Activated CD4-positive, alpha-beta T cell treated with anti-CD3 and anti-CD28 coated beads for 24 hours (primary cell): ENCODE measurements at places on chromosomes 7 and 10.

GRCh38 chr10:6721964-6722615 is 142.0 kb upstream of the PRKCQ start:
- no peak for DNase-seq

DNA sequence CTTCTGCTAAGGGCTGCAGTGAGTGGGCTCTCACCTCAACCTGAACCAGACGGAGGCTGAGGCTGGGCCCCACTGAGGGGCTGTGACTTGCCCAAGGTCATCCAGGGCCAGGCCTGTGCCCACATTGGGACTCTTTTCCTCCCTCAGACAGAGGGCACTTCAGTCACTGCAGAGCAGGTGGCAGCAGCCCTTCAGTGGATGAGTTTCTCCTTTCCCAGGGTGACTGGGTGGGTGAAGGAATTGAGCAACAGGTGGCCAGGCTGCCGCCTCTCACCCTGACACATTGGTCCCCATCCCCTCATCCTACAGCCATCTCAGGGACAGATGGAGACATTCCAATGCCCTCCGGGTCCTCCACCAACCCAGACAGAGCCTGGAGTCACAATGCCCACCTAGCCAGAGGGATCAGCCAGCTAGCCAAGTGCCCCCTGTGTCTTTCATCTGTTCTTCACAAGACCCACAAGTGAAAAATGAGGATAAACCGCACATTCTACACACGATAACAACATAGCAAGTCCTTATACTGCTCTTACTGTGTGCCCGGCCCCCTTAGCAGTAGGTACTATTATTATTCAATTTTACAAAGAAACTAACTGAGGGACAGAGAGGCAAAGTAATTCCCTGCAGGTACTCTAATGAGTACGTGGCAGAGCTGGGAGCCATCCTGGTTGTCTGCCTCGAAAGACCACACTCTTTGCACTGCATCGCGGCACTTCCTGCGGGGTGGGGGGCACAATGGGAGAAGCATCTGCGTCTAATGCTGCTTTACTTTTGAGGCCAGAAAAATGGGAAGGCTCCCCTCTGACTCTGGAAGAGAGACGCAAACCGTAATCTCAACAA is 1.7 kb upstream of the SLC18A3 start:
- no peak for DNase-seq

- no peak for DNase-seq
Measured at GRCh38 chr7:116899308-116899707, 36.9 kb downstream of the CAPZA2 start.

GRCh38 chr10:78907551-78908211 is 161.1 kb upstream of the ZMIZ1 start:
- DNase-seq: no peak

GRCh38 chr7:98621573-98622482 is 4.7 kb downstream of the NPTX2 start:
- DNase-seq: no peak

GRCh38 chr10:86182595-86182994 is 184.0 kb downstream of the GRID1 start:
- no peak for DNase-seq

GRCh38 chr7:37495574-37496184 is 47.0 kb upstream of the ELMO1 start:
- no peak for DNase-seq

GRCh38 chr10:17648243-17649035 is 4.5 kb downstream of the STAM start:
- DNase-seq: no peak

DNA sequence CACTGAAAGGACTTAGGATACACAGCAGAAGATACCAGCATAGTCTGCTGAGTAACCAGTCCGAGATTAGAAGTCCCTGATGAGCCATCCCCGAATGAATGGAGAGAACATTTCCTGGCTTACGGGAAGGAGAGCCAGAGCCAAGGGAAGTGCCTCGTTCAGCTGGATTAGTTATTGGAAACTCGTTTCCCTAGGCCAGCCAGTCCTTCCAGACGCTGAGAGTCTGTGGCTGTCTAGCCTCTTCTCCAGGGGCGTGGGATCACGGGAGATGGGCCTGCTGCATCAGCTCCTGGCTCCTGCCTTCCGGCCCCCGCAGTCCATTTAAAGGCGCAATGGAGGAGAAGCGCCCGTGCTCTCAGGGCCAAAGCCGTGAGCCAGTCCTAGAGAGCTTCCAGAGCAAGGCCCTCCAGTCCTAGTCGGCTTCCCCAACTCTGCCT is 712.8 kb downstream of the PARD3 start:
- no peak for DNase-seq

DNA sequence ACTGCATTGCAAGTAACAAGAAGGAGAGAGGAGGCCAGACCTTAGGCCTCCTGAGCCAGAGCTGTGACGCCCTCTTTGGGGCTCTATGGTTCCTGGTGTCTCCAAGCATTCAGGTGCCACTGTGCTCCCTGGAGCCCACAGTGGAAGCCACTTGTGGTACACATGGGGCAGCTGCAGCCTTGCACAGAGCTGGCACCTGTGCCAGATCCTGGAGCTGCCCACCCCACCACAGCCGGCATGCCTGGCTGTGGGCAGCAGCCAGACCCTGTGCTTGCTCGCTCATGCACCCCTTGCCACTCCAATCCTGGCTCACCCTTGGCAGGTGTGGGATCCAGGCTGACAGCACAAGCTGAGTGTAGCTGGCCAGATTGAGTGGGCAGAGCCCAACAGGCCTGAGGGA is 173.8 kb upstream of the SMIM30 start:
- no peak for DNase-seq

DNA sequence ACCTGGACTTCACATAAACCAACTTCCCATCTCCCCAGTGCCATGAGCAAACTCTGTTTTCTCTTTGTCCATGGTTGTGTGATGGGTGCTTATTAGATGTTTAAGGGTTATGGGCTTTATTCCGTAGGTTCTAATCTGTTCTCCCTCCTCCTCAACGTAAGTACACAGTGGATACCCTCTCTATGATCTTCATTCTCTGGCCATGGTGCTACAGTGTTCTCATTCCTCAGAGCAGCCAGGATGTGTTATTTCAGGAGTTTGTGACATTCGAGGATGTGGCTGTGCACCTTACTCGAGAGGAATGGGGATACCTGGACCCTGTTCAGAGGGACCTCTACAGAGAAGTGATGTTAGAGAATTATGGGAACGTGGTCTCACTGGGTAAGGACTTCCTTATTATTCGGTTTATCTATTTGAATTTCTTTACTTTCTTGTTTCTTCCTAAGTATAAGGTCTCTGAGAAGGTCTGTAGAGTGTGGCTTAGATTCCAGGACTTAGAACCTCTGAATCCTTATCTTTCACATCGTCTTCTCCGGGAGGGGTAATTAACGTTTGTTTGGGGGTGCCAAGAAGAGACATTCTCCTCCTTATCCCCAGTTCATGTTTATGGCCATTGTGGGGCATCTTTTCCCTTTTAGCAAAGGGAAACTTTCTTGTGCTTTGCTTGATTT is 3.8 kb downstream of the ZNF655 start:
- DNase-seq: no peak

DNA sequence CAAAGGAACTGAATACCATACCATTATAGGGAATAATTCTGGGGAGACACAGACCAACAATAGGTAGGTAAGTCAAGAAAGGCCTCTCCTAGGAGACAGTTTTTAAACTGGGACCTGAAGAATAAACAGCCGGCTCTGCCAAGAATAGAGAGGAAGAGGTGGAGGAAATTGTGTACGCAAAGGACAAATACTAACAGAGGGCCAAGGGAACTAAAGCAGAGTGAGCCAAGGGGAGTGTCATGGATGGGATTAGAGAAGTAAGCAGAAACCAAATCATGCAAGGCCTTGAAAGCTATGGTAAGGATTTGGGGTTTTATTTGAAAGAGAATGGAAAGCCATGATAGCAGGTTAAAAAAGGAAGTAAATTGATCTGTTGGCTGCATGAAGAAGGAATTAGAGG is 18.1 kb upstream of the ITGB8 start:
- no peak for DNase-seq

DNA sequence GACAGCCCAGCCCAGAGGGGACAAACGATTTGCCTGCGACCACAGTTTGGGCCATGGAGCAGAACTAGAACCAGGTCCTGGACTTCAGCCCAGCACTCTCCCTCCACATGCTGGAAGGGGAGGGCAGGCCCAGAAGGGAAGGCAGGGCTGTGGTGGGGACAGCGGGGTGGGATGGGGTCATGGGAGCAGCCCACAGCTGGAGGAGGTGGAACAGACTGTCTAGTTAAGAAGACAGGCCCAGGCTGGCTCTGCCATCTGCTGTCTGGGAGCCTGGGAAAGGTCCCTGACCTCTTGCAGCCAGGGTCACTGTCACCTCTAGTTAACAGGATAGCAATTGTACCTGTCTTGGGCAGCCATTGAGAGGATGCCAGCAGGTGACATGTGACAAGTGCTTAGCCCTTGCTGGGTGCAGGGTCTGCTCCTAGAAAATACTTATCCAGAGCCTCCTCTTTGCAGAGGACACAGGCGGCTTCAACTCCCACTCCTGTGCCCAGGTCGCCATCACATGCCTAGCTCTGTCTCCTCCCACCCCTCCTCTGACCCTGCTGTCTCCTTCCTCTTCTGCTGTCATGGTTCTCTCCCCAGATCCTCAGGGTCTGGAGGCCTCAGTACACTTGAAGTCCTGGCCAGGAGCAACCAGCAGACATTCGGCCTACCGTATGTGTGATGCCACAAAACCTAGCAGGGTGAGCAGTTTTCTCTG is 37.0 kb upstream of the CHST15 start:
- no peak for DNase-seq

DNA sequence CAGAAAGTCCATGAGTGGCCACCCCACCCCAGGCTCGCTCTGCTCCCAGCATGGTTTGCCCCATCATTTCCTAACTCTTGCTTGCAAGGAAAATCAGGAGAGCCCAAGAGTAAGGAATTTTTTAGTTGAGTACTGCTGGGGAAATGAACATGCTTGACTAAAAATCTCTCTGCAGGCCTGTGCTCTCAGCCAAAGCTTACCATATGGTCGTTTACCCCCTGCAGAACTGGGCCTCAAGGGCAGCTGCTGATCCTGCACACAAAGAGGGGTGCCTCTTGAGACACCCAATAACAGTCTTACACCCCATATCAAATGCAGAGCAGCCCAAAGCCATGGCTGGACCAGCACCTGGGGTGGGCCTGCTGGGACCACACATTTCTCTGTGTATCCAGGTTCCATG is 183.2 kb downstream of the CXCL12 start:
- DNase-seq: no peak

DNA sequence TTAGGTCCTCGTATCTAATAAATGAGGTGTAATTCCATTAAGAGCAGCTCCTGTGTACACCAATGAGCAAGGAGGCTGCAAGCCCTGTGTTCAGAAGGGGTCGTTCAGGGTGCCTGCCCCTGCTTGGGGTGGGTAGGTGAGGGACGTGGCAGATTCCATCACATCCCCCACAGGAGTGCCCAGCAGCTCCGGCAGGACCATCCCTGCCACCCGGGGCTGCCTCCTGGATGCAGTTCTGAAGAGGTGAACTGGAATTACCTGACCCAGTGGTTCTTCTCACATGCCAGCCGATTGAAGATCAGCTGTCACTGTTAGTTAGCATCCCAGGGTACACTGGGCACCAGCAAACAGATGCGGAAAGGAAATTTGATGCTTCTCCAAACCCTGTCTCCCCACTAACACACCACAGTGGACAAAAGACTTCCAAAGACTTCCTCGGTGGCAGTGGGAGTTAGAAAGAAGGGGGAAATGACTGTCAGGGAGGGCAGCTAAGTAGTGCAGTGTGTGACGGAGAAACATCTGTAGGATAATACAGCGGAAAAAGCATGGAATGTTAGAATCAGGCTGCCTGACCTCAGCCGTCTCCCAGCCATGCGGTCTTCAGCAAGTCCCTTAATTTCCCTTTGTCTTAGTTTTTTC is 313.6 kb upstream of the ZMIZ1 start:
- no peak for DNase-seq

DNA sequence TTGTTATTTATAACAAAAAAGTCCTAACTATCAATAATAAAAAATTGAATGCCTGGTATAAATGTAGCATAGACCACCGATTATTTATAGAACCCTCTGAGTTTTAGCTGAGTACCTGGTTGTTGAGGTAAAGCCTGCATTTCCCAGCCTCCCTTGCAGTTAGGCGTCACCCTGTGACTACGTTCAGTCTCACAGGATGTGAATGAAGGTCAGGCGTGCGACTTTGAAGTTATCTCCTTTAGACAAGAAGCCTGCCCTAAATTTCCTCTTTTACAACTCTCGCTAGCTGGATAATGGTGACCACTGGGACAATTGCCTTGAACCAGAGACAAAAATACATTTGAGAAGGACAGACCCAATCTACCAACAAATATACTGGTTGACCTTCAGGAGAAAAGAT is 67.5 kb upstream of the TES start:
- DNase-seq: no peak

- DNase-seq: no peak
Measured at GRCh38 chr7:37309493-37309892, 139.2 kb downstream of the ELMO1 start.

GRCh38 chr7:39855325-39855674 is 94.8 kb upstream of the CDK13 start:
- DNase-seq: no peak

DNA sequence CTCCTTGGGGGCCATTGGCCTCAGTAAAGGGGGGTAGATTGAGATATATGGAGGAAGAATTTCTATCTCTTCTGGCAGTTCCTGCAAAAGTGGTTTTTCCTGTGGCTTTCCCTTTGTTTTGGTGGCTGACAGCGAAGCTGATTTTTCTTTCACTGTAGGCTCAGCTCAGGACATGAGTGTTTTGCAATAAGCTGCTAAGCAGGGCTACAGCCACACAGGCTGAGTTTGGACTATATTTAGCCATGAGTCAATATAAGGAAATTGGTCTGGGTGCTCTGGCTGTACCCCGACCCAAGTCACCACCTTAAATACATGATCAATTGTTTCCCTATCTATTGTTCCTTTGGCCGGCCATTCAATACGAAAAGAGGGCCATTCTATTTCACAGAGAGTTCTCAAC is 212.7 kb upstream of the KCND2 start:
- no peak for DNase-seq

GRCh38 chr10:96626795-96627194 is 40.0 kb upstream of the TM9SF3 start:
- no peak for DNase-seq

- DNase-seq: no peak
Measured at GRCh38 chr10:1343176-1343575, 287.0 kb downstream of the WDR37 start.

GRCh38 chr10:132482090-132482800 is 55.3 kb upstream of the INPP5A start:
- no peak for DNase-seq

- DNase-seq: no peak
Measured at GRCh38 chr7:78018641-78019446, 220.3 kb downstream of the PHTF2 start.

DNA sequence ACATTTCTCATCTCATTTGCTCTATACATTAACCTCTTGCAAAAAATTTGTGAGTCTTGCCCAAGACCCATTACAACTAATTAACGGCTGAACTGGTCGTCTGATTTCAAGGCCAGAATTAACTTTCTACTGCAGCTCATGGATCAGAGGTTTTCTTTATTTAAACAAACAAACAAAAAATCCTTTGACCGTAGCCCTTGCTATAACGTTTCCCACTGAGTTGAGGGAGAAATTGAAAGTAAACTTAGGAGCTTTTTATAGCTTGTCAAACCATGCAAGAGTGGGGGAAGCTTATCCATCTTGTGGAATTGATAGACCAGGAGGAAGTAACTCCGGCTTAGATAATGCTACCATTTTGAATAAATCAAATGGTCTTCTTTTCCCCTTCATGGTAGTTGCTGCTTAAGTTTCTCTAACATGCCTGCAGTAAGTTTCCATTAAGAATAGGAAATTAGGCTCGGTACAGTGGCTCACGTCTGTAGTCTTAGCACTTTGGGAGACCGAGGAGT is 3.3 kb downstream of the SRGN start:
- DNase-seq: no peak

- no peak for DNase-seq
Measured at GRCh38 chr7:124791426-124791825, 25.8 kb upstream of the GPR37 start.

- no peak for DNase-seq
Measured at GRCh38 chr7:101333912-101334311, 12.3 kb upstream of the IFT22 start.
